Cardiac fibroblast (primary cell): ENCODE measurements at places on chromosomes 2 and 18.

GRCh38 chr2:101344137-101344536, 35.6 kb upstream of the RNF149 start:
- DNase-seq: no peak

DNA sequence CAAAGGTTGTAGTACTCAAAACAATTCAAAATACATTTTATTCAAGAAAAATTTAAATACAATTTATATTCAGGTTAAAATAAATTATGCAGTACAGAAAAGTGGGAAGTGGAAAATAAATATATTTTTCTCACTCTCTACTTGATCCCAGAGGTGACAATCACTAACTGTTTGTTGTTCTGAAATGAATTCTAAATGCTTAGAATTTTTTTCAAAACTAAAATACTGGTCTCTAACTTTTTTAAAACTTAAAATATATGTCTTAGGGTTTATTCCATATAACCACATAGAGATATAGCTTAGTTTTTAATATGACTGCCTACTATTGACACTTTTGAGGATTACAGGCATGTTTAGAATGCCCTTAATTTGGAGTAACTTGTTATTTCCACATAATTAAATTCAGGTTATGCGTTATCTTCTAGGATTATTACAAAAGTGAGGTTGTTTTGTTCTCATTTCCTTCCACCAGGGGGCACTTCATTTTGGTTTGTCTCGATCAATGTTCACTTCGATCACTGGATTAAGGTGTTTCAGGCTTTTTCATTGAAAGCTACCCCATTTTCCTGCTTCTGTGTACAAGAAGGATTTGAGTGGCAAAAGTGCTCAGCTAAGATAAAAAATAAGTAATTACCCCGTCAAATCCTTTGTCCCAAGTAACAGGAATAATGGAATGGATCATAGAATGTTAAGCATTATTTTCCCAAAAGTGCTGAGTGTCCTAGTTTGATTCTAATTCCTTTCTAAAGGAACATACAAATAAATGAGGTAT, 27.1 kb upstream of the TFPI start:
- DNase-seq: peak; percentile 63

- no peak for DNase-seq
These were observed 47.6 kb upstream of the PTH2R start for GRCh38 chr2:208358758-208359631.

GRCh38 chr2:17461087-17461475, 57.2 kb downstream of the RAD51AP2 start:
- DNase-seq: no peak

- DNase-seq: no peak
These were observed 28.9 kb downstream of the KLF7 start for GRCh38 chr2:207136874-207137273.

- DNase-seq: no peak
These were observed 20.6 kb downstream of the LRRFIP1 start for GRCh38 chr2:237648016-237648381.
